ENCODE measurements at places on chromosomes 6 and 20. TPM values are rescaled to one million over a fixed set of nuclear protein-coding genes. Genes with fewer than 3 reads are reported as not detected.

GRCh38 chr6:160667639-160668481 is 3.8 kb upstream of the LPA start:
- no peak for DNase-seq
- H3K4me1 ChIP-seq = no peaks in the 10 kb centered on the region
- H3K27me3 ChIP-seq = no peaks in the 10 kb centered on the region
- no peak overlapping the region for H3K27ac ChIP-seq

The WFDC5 gene
- 2.4 TPM for polyA plus RNA-seq

DNA sequence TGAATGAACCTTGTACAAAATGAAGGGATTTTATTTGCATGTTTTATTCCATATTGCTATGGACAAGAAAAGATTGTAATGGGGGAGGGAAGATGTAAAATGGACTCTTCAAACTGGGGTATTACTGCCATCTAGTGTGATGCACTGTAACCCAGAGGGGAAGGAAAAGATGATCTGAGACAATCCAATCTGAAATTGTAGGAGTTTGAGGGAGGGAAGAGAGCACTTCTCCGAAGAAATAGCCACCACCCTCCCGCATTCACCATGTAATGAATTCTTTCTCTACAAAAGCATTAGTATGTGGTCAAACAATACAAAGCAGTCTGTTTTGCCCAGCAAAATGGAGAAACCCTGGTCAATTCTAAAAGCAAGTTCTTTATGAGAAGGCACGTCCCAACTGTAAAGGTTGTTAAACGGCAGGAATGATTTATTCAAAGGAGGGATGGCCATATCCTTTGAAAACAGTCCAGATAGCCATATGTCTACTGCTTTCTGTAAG is 679.5 kb upstream of the NRSN1 start:
- no peaks in the 10 kb centered on the region for H3K27me3 ChIP-seq
- no peak for DNase-seq
- H3K36me3 ChIP-seq = no peaks in the 10 kb centered on the region
- no peak overlapping the region for H3K27ac ChIP-seq
- H3K4me1 ChIP-seq = no peaks in the 10 kb centered on the region

- H3K36me3 ChIP-seq = no peaks in the 10 kb centered on the region
- H3K27me3 ChIP-seq = no peaks in the 10 kb centered on the region
- no peak overlapping the region for H3K27ac ChIP-seq
- DNase-seq = no peak
- H3K4me3 ChIP-seq = no peak overlapping the region
- H3K4me1 ChIP-seq = peaks cover 14% of the 10 kb centered on the region
Observed at GRCh38 chr6:145960918-145961589, 3.1 kb downstream of the SHPRH start.

GRCh38 chr6:160203522-160203921 is 55.1 kb downstream of the SLC22A2 start:
- no peaks in the 10 kb centered on the region for H3K27me3 ChIP-seq
- DNase-seq = no peak
- no peak overlapping the region for H3K27ac ChIP-seq
- no peaks in the 10 kb centered on the region for H3K4me1 ChIP-seq

DNA sequence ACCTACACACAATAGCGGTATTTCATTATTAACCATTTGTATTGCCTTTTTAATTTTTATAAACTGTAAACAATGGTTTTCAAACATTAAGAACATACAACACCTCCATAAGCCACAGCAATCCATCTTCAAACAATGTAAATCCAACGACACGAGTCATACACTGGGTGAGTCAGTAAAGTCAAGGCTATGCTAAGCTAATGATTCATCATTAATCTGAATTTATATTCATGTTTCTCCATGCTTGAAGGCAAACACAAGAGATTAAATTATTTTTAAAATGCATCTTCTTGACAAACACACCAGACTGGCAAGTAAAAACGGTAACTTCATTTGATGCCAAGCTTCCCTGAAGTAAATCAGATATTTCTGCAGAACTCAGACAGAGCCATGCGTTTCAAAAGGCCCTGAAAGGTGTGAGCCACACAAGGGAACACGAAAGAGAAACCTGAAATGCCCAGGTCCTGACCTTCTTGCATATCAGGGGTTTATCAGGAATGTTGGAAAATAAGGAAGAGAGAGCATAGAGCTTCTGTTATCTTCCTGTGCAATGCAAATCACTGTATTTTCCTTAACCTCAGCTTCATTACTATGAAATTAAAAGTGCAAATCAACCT is 162.5 kb downstream of the ALDH8A1 start:
- no peaks in the 10 kb centered on the region for H3K27me3 ChIP-seq
- DNase-seq = peak; percentile 40
- no peaks in the 10 kb centered on the region for H3K36me3 ChIP-seq
- peak overlapping the region; percentile 53 for H3K4me3 ChIP-seq

DNA sequence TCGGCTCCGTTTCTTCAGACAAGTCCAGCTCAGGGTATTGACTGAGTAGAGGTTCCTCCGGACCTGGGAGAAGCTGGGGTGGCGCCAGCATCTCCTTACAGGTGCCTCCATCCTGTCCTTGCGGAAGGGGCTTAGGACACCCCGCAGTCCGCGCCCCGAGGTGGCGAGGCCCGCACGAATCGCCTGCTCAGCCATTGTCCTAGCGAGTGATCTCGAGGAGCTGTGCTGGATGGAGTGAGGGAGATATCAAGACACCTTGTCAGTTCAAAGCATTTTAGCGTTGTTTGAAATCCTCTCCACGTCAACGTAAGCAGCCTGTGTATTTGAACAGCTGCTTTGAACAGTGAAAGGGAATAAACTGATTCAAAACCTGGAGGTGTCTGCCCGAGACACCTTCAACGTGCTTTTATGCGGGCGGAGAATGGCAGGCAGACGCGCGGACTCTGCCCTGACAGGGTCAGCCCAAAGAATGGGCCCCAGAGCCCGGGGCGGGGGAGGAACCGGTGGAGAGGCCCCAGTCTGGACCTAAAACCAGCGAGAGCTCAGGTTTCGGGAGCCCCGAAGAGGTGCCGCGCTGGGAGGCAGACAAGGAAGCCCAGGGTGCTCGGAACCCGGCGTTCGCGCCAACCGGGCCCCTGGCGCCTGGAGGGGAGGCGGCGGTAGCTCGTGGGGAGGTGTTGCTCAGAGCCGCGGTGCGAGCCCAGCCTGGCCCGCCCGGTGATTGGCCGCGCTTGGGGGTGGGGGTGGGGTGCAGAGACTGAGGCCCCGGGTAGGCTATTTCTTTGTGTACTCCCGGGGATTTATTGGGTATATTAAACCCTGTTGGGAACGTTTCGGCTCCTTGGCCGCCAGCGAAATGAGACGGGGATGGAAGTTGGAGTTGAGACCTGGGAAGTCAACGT is 3.1 kb upstream of the POU3F2 start:
- H3K27me3 ChIP-seq = peaks cover 93% of the 10 kb centered on the region
- H3K27ac ChIP-seq = no peak overlapping the region
- no peak overlapping the region for H3K4me3 ChIP-seq
- DNase-seq = no peak
- H3K36me3 ChIP-seq = no peaks in the 10 kb centered on the region
